Muscle of back (tissue), 13 donors: ENCODE measurements at places on chromosomes 2 and 18.

GRCh38 chr2:81894451-81894990, 1590.0 kb upstream of the LRRTM1 start:
- DNase-seq = peak; percentile 39

GRCh38 chr2:96427917-96428316, 77.2 kb downstream of the NEURL3 start:
- no peak for DNase-seq

GRCh38 chr2:224136396-224136795, 97.3 kb upstream of the SERPINE2 start:
- no peak for DNase-seq

GRCh38 chr2:219782737-219783348, 155.4 kb downstream of the SLC4A3 start:
- peak; percentile 92 for DNase-seq

GRCh38 chr18:55856229-55856628, 268.2 kb upstream of the TCF4 start:
- no peak for DNase-seq

DNA sequence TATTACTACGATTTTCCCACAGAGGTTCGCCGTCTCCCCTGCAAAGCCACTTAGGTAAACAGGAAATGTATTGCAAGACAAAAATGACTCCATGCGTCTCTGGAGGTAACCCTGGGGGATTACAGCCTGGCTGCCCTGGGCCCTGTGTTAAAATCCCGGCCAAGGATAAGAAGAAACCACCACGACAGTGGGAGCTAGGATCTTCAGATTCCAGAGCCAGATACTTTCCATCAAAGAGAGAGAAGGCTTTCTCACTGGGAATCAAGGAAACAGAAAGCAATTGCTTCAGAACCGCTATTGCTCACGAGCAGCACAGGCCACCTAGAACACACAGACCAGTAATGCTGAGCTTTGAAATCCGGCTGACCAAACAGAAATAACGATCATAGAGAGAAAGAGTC, 97.9 kb upstream of the ZNF516 start:
- DNase-seq = no peak

GRCh38 chr18:34061226-34061625, 163.5 kb downstream of the NOL4 start:
- DNase-seq = no peak

DNA sequence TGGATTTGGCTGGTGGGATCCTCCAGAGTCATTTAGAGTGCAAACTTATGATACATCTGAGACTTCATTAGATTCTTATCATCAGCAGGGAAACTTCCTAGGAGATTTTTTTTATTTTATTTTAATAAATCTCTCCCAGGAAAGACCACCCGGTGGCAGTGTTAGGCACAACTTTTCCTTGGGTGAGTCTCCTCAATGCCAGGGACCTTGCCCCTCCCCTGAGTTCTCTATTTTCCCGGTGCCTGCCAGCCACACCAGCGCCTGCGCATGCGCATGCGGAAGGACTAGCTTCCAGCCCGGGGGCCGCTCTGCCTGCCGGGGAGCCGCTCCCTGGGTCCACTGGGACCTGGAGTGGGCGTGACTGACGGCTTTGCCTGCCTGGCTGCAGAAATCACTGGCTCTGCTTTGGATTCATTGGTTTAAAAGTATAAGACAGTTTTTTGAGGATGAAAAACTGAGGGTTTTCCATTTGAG, 86.6 kb downstream of the TMEM182 start:
- DNase-seq = peak; percentile 76

DNA sequence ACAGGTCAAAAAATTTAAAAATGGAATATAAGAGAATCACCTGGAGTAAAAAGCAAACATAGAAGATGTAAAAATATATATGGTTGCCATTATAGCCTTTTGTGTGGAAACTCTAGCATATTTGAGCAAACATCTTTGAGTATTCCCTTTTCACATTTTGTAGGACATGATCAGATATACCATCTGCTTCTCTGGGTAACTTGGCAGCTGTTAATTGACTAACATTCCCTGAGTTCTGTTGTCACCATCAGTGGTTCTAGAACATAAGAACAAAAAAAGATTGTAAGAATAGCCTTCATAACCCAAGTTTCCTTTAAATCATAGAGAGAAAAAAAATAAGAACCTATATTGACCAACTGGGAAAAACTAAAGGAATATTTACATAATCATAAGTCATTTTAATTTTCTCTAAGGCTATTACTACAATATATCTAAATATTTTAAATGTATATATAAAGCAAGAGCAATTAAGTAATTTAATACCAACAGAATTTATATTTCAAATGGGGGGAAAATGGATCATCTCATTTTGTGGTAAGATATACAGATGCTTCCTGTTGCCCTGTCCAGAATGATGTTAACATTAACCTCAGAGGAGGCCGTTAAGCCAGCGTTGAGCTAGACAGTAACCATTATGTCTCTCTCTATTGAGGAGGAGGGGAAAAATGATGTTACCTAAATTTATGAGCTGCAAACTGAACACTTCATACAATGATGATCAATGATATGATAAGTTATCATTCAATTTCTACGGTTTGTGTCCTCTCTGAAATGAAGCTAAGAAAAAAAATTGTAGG, 9.8 kb upstream of the INO80D start:
- no peak for DNase-seq

DNA sequence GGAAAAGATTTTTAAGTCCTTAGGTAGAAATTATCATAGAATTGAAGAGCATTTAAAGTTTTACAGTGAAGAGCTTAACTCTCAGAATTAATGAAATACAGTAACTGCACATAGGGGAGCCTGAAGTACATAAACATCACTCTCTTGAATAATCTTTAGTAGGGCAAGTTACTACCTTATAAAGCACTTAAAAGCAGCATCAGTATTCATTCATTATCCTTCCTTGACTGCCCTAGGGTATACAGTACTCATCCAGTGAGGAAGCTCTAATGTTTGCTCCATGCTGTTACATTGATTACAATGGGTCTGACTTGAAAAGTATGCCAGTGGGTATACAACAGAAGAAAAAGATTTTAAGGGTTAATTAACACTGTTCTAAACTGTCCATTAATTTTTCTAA, 66.5 kb downstream of the ATF2 start:
- no peak for DNase-seq

DNA sequence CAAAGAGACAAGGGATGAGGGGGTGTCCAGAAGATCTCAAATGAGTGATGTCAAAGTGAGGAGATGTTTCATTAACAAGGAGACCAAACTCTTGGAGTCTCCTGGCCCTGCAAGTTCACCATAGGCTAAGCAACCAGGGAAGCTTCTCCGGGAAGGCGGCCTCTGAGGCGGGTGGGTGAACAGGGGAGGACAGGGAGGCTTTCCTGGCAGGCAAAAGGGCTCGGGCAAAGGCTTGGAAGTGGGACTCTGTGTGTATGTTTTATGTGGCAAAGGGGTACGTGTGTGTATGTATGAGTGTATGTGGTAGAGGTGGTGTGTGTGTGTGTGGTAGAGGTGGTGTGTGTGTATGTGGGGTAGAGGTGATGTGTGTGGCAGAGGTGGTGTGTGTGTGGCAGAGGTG, 163.9 kb downstream of the DYSF start:
- no peak for DNase-seq

DNA sequence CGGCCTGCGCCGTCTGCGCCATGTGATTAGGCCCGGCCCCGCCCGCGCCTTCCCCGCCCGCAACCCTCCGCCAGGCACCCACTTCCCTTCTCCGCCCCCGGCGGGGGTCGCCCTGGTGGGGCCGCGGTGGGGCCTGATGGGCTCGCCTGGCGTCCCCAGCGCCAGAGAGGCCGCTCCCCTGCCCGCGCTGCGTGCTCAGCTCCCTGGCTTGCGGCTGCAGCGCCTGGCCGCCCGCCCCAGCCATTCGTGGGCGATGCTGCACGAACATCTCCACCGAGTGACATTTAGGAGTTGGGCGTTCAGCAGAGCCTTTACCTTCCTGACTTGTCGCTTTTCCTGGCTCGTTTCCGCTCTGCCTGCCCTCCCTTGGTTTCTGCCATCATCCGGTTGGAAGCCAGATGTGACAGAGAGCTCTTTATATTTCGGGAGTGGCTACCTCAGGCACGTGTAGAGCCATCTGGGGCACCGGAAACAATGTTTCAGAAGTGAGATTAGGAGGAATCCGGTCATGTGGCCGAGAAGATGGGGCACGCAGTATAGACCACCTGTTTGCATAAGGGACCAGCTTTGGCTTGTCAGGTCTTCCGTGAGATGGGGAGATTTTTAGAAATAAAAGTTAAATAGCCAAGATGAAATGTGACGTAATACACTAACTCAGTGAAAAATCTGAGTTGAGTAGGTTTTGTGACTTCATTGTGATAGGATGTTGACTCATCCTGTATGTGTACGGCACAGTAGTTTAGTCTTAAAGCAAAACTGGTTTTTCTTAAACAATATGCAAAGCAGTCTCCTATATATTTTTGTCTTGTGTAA, 1.2 kb downstream of the GLS start:
- DNase-seq = no peak

DNA sequence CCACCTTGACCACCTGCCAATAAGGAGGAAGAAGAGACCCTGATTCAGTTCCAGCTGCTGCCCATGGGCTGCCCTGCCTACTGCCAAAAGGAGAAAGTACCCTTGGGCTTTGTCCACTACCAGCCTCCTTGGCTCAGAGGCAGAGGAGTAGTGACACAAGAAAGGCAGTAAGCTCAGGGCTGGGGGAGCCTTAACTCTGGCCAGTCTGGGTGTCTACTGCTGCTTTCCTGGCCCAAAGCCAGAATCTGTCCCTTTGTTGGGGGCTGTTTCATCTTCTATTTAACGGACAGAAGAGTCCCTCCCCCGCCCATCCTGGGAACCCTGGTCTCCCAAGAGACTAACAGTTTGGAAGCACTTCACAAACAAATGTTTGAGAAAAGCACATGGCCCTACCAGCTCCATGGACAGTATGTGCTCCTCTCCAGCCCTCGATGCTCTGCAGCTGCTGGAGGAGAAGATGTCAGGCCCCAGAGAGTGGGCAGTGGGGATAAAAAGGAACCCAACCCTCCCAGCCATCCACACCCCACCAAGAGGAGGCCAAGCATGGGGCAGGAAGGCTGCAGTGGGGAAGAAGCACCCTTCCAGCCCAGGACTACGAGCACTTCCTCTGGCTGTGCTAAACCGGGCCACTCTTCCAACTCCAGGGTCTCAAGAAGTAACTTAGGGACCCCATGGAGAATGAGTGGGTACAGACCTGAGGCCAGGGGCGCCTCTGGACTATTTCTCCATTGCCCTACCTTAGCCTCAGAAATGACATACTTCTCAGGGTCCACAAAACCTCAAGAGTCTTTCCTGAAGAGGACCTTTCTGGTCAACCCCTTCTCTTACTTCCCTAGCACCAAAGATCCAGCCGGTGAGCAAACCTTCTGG, 1.2 kb downstream of the ATG9A start:
- DNase-seq = no peak

DNA sequence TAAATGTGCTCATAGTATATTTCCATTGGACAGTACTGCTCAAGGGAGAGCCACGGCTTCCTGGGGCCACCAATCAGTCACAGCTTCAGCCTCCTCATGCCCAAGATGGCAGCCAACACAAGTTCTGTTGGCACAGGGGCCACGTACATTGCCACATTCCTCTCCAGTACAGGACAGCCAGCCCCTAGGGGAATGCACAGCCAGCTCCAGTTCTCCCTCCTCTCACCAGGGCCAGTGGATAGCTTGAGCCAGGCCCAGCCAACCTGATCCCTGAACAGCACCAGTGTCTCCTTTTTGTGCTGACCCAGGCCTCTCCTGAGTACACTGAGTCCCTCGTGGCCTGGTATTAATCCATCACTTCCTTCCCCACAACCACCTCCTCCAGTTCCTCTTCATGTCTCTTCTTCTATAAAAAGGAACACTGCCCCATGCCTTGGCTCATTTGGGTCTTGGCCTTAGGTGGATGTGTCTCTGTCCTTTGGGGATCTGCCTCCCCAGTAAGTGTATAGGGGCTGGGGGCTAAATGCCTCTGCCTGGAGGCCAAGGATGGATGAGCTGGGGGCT, 168.7 kb downstream of the TNS1 start:
- no peak for DNase-seq

GRCh38 chr2:197378494-197379307, 56.1 kb downstream of the SF3B1 start:
- peak; percentile 54 for DNase-seq

DNA sequence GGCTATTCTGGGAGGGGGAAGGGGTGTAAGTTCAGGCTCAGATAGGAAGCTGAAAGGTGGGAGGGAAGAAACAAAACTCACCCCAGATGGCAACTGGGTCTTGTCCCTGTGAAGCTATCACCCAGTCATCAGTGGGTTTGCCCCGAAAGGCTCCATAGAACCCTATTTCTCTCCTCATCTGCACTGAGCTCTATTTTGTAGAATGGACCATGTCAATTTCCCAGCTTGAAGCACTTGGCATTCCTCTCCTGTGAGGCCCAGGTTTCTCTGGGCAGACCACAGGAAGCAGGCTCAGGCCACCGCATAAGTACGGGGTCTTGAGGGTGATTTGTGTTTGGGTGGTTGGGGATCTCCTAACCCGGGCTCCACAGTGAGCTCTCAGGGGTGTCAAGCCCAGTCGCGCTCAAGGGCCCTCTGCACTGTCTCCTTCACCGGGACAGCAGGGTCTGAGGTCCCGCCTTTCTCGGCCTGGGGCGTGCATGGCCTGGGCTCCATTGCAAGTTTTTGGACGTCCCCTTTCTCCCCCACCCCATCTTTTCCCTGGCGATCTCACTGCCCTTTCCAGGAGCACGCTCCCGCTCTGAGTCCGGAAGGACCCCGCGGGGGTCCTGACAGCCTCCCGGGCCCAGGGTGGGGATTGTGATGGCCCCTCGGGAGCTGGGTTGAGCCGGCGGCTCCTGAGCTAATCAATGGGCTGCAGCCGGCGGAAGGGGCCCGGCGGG, 27.3 kb upstream of the NOTO start:
- no peak for DNase-seq

GRCh38 chr2:119259296-119259860, 35.7 kb downstream of the STEAP3 start:
- no peak for DNase-seq

DNA sequence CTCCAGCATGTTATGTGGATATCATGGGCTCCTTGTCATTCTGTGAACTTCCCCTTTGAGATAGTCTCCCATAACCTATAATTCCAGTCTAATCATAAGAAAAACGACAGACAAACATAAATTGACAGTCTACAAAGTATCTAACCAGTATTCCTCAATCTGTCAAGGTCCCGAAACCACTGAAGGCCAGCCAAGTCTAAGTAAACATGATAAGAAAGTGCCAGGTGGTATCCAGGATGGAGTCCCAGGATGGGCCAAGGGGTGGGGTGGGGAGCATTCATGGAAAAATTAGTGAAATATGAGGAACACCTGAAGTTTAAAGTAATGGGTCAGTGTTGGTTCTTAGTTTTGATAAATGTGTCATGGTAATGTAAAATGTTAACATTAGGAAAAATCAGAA, 355.5 kb downstream of the DPP10 start:
- DNase-seq = no peak

DNA sequence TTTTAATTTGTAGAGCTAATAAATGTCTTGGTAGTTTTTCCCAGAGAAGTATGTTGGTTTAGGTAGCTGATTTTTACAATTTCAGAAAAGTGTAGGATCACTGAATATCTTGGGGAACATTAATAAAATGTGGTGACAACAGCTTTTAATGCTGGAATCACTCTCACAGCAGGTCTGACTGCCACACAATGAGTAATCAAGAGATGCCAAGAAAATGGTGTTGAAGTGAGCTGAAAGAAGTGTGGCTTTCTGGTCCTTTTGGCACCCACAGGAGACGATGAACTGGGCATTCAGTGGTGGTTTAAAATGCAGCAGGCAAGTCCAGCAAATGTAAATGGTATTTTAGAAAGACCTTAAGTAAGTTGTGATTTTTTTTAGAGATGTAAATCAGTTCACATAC, 175.8 kb downstream of the CBLN2 start:
- no peak for DNase-seq

GRCh38 chr18:6929370-6930102, 188.1 kb downstream of the LAMA1 start:
- DNase-seq = no peak

GRCh38 chr2:196594158-196594557, 45.4 kb upstream of the CCDC150 start:
- no peak for DNase-seq
